CD4-positive, alpha-beta T cell (primary cell): ENCODE measurements at places on chromosomes 2 and 18. TPM values are rescaled to one million over a fixed set of nuclear protein-coding genes. Genes with fewer than 3 reads are reported as not detected.

GRCh38 chr2:98134172-98135005 is 47.4 kb downstream of the VWA3B start:
- DNase-seq = peak; percentile 74

GRCh38 chr18:30763902-30764350 is 278.6 kb downstream of the DSC3 start:
- DNase-seq = no peak

GRCh38 chr18:59961070-59961469 is 61.3 kb downstream of the PMAIP1 start:
- DNase-seq = no peak

DNA sequence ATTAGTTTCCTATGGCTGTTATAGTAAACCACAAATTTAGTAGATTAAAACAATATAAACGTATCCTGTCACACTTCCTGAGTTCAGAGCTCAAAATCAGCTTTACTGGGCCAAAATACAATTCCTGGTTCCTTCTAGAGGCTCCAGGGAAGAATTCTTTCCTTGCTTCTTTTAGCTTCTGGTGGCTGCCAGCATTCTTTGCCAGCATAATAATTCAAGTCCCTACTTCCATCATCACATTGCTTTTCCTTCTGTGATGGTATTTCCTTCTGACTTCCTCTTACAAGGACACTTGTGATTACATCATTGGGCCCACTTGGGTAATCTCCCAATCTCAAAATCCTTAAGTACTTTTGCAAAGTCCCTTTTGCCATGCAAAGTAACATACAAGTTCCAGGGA is 40.6 kb downstream of the MOB4 start:
- no peak for DNase-seq

DNA sequence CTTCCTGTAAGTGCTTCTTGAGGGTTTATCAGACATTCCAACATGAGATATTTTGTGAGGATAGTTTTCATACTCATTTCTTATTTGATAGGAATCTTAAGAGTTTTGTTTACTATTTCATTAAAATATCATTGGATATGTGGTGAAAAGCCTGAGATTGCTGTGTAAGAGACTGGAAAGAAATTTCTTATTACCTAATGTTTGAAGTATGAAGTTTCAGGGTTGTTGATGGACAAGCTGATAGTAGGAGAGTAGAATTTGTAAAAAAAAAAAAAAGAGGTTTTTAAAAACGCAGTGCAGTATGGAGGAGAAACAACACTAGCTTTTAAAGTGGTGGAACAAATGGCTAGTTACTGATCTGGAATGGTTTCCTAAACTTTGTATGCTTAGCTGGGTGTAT is 7.7 kb downstream of the EPB41L5 start:
- no peak for DNase-seq

- DNase-seq = no peak
Observed at GRCh38 chr18:60130284-60130683, 230.5 kb downstream of the PMAIP1 start.

DNA sequence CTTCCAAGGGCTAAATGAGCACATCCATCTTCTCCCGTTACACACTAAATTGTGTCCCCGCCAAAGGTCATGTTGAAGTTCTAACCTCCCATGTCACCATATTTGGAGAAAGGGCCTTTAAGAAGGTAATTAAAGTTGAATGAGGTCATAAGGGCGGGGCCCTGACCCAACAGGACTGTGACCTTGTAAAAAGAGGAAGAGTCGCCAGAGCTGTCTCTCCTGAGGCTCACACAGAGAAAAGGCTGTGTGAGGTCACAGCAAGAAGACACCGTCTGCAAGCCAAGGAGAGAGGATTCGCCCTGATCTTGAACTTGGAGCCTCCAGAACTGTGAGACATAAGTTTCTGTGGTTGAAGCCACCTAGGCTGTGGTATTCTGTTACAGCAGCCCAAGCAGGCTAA is 24.1 kb downstream of the TRABD2A start:
- peak; percentile 56 for DNase-seq

DNA sequence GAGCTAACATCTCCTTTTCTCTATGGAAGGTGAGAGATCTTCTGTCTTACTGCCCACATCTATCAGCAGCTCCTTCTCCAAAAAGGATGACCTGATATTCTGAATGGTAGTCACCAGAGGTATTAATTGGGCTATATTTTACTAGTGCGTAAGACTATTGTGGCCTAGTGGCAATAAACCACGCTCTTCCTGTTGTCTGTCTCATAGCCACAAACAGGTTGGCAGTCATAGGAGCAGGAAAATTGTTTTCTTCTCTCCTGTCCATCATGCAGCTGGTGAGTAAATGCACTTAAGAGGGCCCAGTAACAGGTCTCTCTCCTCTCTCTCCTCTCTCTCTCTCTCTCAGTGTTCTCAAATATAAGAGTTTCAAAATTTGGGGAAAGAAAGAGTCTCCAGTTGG is 856.8 kb upstream of the ACVR2A start:
- DNase-seq = no peak

DNA sequence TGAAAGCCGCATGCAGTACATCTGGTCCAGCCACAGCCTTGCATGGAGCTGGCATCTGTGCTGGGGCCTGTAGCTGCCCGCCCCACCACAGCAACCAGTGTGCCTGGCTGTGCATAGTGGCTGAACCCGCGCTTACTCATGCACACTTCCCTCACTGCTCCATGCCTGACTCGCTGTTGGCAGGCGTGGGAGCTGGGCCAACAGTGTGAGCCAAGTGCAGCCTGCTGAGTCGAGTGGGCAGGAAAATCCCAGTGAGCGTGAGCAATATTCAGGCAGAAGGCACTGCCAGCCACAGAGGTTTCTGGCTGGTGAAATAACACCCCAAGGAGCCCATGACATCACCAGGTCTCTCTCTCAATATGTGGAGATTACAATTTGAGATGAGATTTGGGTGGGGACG is 1674.1 kb upstream of the TMEFF2 start:
- DNase-seq = no peak

DNA sequence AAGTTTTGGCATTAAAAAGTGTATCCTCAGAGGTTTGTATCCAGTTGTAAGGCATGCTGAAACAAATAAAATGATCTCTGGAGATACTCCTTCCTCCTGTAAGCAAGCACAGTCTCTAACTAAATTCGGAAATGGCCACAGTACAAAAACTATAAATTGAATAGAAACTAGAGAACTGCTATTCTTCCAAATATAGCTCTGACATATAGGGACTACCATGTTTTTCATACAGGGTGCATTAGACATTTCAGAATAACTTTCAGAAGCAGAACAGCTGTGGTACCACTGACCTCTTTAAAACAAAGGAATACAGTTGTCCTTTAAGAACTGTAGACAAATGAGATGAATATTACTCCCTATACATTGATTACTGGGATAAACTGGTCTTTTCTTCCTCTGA is 568.5 kb downstream of the ARHGAP15 start:
- DNase-seq = no peak

Gene MALL
- not detected for total RNA-seq

Gene ICA1L
- total RNA-seq = 1.5 TPM

Gene ASB18
- not detected for total RNA-seq

Gene RAB6C
- total RNA-seq = not detected

Gene UCN
- 1.8 TPM for total RNA-seq

Gene UGT1A3
- not detected for total RNA-seq

Gene GKN1
- not detected for total RNA-seq

Gene ABCG5
- total RNA-seq = not detected
